Psoas muscle (tissue), 8 donors: ENCODE measurements at places on chromosomes 3 and 15.

DNA sequence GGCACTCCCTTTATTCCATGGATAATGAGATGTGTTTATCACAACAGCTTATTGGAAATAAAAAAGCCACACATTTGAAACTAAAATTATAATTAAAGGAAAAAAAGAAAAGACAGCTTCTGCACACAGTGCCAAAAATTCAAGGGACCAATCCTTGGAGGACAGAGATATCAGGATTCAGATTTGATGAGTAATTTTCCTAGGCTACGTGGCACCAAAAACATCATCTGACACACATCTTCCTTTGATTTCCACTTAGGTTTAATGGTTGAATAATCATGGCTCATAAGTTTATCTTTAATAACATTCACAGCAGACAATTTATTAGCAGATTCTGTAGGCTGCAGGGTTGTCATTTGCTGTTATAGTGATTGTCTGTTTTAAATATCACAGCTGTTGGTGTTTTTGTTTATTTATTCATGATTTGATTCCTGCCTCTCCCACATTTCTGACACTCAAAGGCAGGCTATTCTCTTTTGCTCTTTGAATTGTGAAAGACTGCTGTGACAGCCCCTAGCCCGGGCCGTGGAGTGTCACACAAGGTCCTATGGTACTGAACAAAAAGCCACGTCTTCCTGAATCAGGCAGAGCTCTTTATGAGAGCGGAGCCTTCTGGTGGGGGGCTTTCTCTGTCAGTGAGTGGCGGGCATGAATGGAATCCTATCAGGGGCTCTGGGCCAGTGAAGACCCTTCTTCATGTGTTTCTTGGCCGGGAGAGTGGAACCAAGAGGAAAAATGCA lies 708.5 kb downstream of the SQOR start:
- H3K27me3 ChIP-seq, result no peaks in the 10 kb centered on the region
- no peak for DNase-seq
- no peaks in the 10 kb centered on the region for H3K4me1 ChIP-seq
- no peak overlapping the region for H3K4me3 ChIP-seq

- H3K27ac ChIP-seq, result no peak overlapping the region
- no peaks in the 10 kb centered on the region for H3K27me3 ChIP-seq
- H3K4me1 ChIP-seq, result no peaks in the 10 kb centered on the region
Measured at GRCh38 chr3:43968465-43968864, 273.2 kb upstream of the TOPAZ1 start.

GRCh38 chr3:17755836-17756235 lies 13.4 kb upstream of the TBC1D5 start:
- H3K36me3 ChIP-seq, result no peaks in the 10 kb centered on the region
- no peak overlapping the region for H3K4me3 ChIP-seq
- H3K27me3 ChIP-seq, result peaks cover 2% of the 10 kb centered on the region
- DNase-seq, result no peak
- no peak overlapping the region for H3K27ac ChIP-seq

DNA sequence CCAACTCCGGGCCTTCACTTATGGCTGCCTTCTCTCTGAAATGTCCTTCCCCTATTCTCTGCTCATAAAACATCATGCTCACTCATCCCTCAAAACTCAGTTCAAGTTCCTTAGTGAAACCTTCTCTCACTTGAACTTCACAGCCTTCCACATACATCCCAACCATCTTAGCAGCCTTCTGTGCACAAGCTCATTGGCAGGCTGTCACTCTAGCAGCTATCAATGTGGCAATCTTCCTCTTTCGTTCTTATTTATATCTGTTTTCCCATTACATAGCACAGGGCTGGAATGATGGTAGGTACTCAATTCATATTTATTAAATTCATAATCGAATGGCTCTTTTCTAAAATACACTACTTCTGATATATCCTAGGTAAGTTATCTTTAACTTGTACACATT lies 66.4 kb upstream of the MCTP2 start:
- no peaks in the 10 kb centered on the region for H3K4me1 ChIP-seq
- H3K4me3 ChIP-seq, result no peak overlapping the region
- no peak overlapping the region for H3K27ac ChIP-seq
- H3K27me3 ChIP-seq, result no peaks in the 10 kb centered on the region
- no peaks in the 10 kb centered on the region for H3K36me3 ChIP-seq

- no peak overlapping the region for H3K4me3 ChIP-seq
- no peaks in the 10 kb centered on the region for H3K36me3 ChIP-seq
- peaks cover 15% of the 10 kb centered on the region for H3K4me1 ChIP-seq
- no peak for DNase-seq
- H3K27ac ChIP-seq, result no peak overlapping the region
- no peaks in the 10 kb centered on the region for H3K27me3 ChIP-seq
Measured at GRCh38 chr3:194758716-194759115, 73.0 kb downstream of the FAM43A start.

- peaks cover 19% of the 10 kb centered on the region for H3K4me1 ChIP-seq
- no peak overlapping the region for H3K27ac ChIP-seq
- H3K27me3 ChIP-seq, result no peaks in the 10 kb centered on the region
- DNase-seq, result no peak
- H3K4me3 ChIP-seq, result peak overlapping the region; percentile 34
- peaks cover 13% of the 10 kb centered on the region for H3K36me3 ChIP-seq
Measured at GRCh38 chr3:10319251-10319650, 1.7 kb downstream of the SEC13 start.

DNA sequence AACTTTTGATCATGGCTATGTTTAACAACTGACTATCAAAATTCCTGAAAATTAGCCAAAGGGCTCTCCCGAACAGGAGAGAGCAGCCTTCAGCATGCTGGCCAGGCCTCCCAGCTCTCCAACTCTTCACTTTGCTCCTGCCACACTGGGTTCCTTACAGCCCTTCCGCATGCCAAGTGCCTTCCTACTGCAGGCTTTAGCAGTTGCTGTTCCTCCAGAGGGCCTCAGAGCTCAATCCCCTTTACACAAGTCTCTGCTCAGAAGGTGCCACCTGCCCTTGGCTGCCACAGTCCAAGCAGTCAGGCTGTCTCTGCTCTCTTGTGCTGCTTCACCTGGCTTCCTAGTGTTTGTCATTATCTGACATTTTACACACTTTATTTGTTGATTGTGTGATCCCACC lies 553.1 kb upstream of the PPP2R3A start:
- H3K27ac ChIP-seq, result no peak overlapping the region
- no peaks in the 10 kb centered on the region for H3K4me1 ChIP-seq

DNA sequence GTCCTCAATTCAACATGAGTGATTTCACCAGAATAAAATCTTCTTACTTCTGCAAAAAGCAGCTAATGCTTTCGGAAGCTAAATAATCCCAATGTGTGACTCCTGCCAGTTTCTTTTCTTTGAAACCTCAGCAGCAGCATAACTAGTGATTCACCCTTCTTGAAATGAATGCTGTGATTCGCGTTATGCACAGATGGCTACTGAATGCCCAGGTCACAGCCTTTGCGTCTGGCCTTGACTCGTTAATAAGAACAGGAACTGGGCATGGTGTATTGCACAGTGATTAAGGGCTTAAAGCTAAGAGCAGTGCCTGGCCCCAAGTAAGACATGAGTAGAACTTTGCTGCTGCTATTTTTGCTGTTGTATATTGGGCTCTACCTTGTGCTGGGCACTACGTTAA lies 19.0 kb downstream of the CGNL1 start:
- H3K4me3 ChIP-seq, result no peak overlapping the region
- no peaks in the 10 kb centered on the region for H3K4me1 ChIP-seq
- H3K36me3 ChIP-seq, result no peaks in the 10 kb centered on the region
- no peak overlapping the region for H3K27ac ChIP-seq

DNA sequence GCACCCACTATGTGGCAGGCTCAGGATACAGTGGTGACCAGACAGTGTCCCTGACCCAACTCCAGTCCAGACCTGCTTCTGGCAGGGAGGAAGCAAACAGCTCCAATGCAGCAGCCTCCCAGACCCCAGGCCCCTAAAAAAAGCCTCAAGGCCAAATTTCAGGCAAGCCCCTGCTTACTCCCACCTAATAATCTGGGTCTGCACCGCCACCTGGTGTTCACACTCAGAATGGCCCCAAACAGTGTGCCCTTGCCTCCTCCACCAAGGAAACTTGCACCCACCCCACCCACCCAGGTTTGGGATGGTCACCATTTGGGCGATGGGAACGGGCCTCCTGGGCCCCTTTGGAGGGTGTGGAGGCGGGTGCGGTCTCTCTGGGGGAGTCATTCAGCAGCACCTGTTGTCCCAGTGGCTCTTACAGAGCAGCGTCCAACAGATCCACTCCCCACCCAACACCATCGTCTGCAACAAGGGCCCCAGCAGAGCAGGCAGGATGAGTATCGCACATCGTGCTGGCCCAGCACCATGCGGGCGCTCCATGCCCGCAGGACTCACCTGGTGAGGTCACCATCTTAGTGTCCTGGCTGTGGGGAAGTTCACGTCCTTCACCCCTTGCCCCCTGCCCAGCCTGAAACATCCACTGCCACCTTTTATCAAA lies 17.3 kb downstream of the C3orf18 start:
- H3K4me3 ChIP-seq, result no peak overlapping the region
- no peaks in the 10 kb centered on the region for H3K36me3 ChIP-seq
- no peaks in the 10 kb centered on the region for H3K4me1 ChIP-seq

- no peak for DNase-seq
- H3K27me3 ChIP-seq, result no peaks in the 10 kb centered on the region
- H3K36me3 ChIP-seq, result no peaks in the 10 kb centered on the region
- H3K4me3 ChIP-seq, result no peak overlapping the region
Measured at GRCh38 chr3:131772269-131773026, 262.4 kb downstream of the CPNE4 start.

GRCh38 chr3:57397175-57398026 lies 104.9 kb upstream of the ASB14 start:
- no peak for DNase-seq
- H3K27ac ChIP-seq, result no peak overlapping the region
- no peaks in the 10 kb centered on the region for H3K27me3 ChIP-seq
- no peaks in the 10 kb centered on the region for H3K4me1 ChIP-seq
- no peaks in the 10 kb centered on the region for H3K36me3 ChIP-seq
- H3K4me3 ChIP-seq, result no peak overlapping the region

DNA sequence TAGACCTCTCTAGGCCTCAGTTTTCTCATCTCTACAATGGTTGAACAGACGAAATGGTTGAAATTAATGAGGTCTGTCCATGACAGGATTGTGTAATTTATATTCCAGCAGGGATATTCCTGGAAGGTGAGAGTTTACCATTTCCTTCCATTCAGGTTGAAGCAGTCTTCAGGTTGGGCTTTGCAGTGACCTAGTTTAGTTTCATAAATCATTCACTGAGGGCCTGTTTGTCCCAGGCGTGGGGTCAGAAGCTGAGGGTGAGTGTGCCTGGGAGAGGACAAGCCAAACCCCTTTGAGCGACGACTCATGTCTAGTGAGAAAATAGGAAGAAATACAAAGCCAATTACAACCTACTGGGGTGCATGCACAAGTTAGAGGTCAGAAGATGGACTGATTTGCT lies 57.2 kb upstream of the CACNA2D3 start:
- no peaks in the 10 kb centered on the region for H3K4me1 ChIP-seq
- H3K4me3 ChIP-seq, result no peak overlapping the region
- DNase-seq, result no peak
- no peaks in the 10 kb centered on the region for H3K27me3 ChIP-seq
- no peaks in the 10 kb centered on the region for H3K36me3 ChIP-seq
- no peak overlapping the region for H3K27ac ChIP-seq

DNA sequence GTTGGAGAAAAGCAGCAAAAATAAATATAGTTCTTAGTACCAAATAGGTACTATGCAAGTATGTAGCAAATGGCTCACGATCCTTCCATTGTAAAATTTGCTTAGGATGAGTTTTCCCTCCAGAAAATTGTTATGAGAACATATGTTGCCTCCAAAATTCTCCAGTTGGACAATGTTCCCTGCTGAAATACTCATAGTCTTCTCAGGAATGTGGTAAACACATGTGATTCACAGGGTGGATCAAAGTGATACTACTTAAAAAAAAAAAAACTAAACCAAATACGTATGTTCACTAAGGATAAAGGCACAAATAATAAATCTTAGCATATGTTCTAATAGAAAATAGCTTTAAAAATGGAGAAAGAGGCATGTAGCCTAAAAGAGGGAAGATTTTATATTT lies 84.3 kb upstream of the ZNF385D start:
- no peaks in the 10 kb centered on the region for H3K27me3 ChIP-seq
- H3K4me1 ChIP-seq, result no peaks in the 10 kb centered on the region
- H3K4me3 ChIP-seq, result no peak overlapping the region

DNA sequence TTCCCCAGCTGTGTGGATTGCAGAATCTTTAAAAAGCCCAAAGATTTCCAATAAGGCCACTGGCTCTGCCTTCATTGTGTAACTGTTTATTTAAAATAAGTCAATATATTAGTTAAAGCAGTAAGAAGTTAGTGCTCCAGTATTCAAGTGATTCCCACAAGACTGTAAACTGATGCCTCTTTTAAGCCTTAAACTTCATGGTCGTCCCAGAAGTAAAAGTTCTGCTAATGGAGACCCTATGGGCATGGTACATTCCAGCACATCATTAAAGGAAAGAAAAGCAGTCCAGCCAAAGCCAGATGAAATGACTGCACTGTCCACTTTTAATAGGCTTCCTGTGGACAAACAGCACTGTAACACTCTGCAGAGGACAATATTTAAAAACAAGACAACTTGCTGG lies 512.6 kb downstream of the MECOM start:
- no peak overlapping the region for H3K27ac ChIP-seq
- H3K4me3 ChIP-seq, result no peak overlapping the region
- H3K4me1 ChIP-seq, result peaks cover 6% of the 10 kb centered on the region
- no peak for DNase-seq

GRCh38 chr3:101898752-101899169 lies 49.4 kb downstream of the NFKBIZ start:
- no peaks in the 10 kb centered on the region for H3K4me1 ChIP-seq
- no peak overlapping the region for H3K27ac ChIP-seq
- no peak for DNase-seq

GRCh38 chr3:72261566-72262564 lies 476.9 kb upstream of the PROK2 start:
- H3K4me1 ChIP-seq, result no peaks in the 10 kb centered on the region
- no peak for DNase-seq
- no peak overlapping the region for H3K4me3 ChIP-seq
- peaks cover 6% of the 10 kb centered on the region for H3K27me3 ChIP-seq
- H3K27ac ChIP-seq, result no peak overlapping the region

- no peak overlapping the region for H3K4me3 ChIP-seq
- no peak overlapping the region for H3K27ac ChIP-seq
- DNase-seq, result peak; percentile 68
Measured at GRCh38 chr3:24680214-24680967, 185.7 kb upstream of the THRB start.

- no peaks in the 10 kb centered on the region for H3K36me3 ChIP-seq
- no peak overlapping the region for H3K4me3 ChIP-seq
- no peak overlapping the region for H3K27ac ChIP-seq
- no peaks in the 10 kb centered on the region for H3K27me3 ChIP-seq
Measured at GRCh38 chr3:166836836-166837235, 543.3 kb downstream of the ZBBX start.

- H3K4me3 ChIP-seq, result no peak overlapping the region
- H3K36me3 ChIP-seq, result no peaks in the 10 kb centered on the region
- no peak overlapping the region for H3K27ac ChIP-seq
- no peaks in the 10 kb centered on the region for H3K27me3 ChIP-seq
- DNase-seq, result no peak
Measured at GRCh38 chr3:59572106-59572505, 522.3 kb upstream of the CFAP20DC start.

- no peaks in the 10 kb centered on the region for H3K36me3 ChIP-seq
- H3K4me3 ChIP-seq, result no peak overlapping the region
- no peak for DNase-seq
- no peak overlapping the region for H3K27ac ChIP-seq
Measured at GRCh38 chr3:53544357-53544756, 49.9 kb downstream of the CACNA1D start.

- H3K27ac ChIP-seq, result no peak overlapping the region
- H3K36me3 ChIP-seq, result no peaks in the 10 kb centered on the region
- H3K4me1 ChIP-seq, result no peaks in the 10 kb centered on the region
- DNase-seq, result no peak
- H3K27me3 ChIP-seq, result no peaks in the 10 kb centered on the region
Measured at GRCh38 chr15:90970274-90970673, 15.6 kb downstream of the RCCD1 start.

GRCh38 chr3:166570102-166570501 lies 732.9 kb upstream of the BCHE start:
- no peak for DNase-seq
- H3K36me3 ChIP-seq, result no peaks in the 10 kb centered on the region
- no peaks in the 10 kb centered on the region for H3K27me3 ChIP-seq
- no peaks in the 10 kb centered on the region for H3K4me1 ChIP-seq
- H3K27ac ChIP-seq, result no peak overlapping the region
